ENCODE measurements at places on chromosomes 6 and 20. TPM values are rescaled to one million over a fixed set of nuclear protein-coding genes. Genes with fewer than 3 reads are reported as not detected.
A peak's percentile ranks its signal among the peaks of the same experiment; 100 is the strongest.

CCM2L gene
- total RNA-seq, result 5.6 TPM

DNA sequence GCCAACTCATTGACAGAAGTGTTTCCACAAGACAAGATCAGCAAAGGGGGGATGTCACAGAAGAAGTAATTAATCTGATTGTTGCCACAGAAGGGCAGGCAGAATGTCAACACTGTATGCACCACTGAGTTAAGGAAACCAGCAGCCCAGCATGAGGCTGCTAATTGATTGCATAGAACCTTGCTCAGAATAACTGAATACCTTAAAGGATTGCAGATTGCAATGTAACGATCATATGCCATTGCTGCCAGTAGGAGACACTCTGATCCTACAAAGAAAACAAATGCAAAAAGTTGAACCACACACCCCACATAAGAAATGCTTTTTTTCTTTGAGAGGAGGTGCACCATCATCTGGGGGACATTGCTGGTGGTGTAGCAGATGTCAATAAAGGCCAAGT is 13.1 kb downstream of the OR5V1 start:
- no peak for DNase-seq

DNA sequence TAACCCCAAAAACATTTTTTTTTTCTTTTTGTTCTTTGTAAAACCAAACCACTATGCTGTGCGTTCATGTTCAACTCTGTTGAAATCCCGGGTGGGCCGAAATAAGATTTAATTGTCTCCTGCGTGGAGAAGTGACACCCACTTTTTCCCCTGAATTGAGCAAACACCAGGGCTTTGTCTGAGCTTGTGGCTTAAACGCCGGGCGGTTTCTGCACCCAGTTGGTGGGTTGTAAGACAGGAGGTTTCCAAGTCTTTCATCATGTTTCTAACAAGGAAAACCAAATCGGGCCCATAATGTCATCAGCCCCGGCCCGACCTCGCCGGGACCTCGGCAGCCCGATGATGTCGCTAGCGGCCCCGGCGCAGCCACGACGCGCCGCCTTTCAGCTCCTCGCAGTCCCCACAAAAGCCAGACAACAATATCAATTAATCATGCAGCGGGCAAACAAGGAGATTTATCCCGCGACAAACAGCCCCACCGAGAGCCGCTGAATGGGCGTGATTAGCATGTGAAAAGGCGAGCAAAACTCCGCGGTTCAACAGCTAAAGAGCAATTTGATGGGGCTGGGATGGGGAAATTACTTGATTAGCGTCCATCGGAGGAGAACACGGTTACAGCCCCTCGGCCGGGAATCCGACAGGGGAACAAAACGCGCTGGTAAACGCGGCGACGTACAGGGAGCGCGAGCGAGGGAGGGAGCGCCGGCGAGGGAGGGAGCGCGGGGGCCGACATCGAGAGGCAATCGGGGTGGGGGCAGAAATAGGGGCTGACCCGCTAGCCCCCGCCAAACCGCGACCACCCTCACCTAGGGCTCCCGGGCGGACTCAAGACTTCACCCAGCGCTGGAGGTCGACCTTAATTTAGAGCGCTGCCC is 5.3 kb downstream of the LINC00237 start:
- no peak for DNase-seq

- no peak for DNase-seq
These were observed 628 bp upstream of the ERGIC3 start for GRCh38 chr20:35541118-35541782.

GRCh38 chr20:52565614-52566013 is 374.0 kb upstream of the ZFP64 start:
- no peak for DNase-seq

GRCh38 chr6:125816828-125817280 is 26.1 kb downstream of the NCOA7 start:
- DNase-seq, result no peak

DNA sequence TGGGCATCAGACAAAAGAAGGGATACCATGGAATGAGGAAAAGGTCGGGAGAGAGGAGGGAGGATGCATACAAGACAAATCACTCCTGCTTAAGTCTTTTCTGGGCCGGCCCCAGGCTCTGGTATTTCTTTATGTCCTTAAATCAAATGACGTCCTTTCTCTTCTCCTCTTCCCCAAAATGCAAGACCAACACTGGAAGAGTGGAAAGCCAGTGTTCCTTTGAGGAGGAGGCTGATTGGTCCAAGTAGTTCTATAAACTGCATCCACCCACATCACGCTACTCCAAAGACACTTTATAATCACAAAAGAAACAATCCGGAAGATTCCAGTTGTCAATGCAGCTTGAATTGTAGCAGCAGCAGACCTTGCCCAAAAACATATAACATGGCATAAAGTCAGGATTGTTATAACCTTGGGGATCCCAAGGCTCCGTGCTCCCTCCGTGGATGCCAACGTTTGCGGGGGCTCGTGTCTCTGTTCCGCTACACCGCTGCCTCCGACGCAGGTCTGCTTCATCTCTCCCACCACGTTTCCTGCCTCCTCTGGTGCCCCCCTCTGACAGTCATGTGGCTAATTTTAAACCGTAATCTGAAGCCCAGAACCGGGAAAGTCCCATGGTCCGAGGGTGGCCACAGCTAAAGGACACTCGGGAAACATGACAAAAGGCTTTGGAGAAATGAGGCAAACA is 47.1 kb downstream of the MCUR1 start:
- DNase-seq, result peak; percentile 45

GRCh38 chr6:124203101-124203811 is 399.6 kb downstream of the NKAIN2 start:
- DNase-seq, result no peak

Measured in mucosa of gallbladder (tissue), 1 donor.